ENCODE measurements at places on chromosomes 5 and 9.

DNA sequence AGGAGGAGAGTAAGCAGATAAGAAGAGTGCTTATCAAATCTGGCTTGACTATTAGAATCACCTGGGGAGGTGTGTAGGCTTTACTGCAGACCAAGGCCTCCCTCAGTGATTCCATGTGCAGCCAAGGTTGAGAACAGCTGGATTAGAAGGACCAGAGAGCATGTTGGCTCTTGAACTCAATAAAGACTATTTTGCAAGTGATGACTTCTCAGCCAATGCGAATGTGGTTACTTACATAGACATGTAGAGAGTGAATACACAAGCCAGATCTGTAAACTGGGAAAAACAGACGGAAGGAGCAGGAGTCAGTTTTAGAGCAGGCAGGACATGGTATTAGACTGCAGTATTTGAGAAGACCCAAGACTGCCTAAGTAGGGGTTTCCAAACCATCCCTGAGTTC, 48.5 kb downstream of the MAMDC2 start:
- no peak for DNase-seq

GRCh38 chr5:133938039-133938821, 30.2 kb downstream of the C5orf15 start:
- DNase-seq = no peak

DNA sequence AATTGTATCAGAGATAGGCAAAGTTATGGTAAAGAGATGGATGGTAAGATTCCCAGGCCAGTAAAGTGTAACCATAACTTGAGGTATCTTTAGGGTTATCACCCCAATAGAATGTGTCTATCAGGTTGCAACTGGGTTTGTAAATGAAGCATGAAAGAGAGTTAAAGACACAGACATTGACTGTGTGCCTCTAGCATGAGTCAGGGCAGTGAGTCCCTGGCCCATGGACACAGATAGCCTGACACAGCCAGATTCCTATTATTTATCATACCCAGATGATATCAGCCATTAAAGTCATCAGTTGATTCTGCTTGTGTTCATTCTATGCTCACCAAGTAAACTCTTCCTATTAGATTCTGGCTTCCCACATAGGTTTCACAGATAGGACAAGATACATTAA, 33.5 kb upstream of the SNAPC3 start:
- no peak for DNase-seq

GRCh38 chr5:57277085-57277484, 103.2 kb downstream of the GPBP1 start:
- no peak for DNase-seq

DNA sequence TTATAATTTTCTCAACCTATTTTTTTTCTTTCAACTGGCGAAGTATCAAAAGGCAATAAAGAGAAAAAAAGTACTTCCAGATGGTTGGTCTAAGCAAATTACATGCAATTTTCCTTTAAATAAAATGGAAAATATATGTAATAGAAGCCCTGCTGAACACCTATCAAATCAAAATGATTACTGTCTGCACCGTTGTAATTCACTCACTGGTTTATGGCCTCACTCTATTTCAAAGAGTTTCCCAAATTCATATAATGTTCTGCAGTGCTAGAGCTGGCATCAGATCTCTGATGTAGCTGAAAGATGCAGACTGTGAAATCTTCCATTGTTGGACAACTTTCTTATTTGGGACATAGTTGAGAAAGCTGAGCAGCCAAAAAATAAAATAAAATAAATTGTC, 130.3 kb downstream of the SEMA5A start:
- DNase-seq = no peak

DNA sequence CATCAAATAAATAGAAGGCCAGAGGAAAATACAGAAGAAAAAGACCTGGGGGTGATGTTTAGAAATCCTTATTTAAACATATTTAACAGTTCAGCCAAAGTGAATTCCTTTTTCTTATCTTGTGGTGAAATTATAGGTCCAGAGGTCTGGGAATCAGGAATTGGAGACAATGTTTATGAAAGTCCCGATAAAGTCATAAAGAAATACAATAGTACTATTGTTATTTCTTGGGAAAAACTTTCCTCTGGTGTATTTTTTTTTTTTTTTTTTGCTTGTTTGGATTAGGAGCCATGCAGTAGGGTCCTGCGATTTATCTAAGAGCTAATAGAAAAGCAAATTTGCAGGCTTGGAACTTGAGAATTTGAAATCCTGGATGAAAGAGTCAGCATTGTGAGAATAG, 426 bp downstream of the C7 start:
- no peak for DNase-seq

- no peak for DNase-seq
Measured at GRCh38 chr9:136391737-136392537, 8.0 kb downstream of the SNAPC4 start.

DNA sequence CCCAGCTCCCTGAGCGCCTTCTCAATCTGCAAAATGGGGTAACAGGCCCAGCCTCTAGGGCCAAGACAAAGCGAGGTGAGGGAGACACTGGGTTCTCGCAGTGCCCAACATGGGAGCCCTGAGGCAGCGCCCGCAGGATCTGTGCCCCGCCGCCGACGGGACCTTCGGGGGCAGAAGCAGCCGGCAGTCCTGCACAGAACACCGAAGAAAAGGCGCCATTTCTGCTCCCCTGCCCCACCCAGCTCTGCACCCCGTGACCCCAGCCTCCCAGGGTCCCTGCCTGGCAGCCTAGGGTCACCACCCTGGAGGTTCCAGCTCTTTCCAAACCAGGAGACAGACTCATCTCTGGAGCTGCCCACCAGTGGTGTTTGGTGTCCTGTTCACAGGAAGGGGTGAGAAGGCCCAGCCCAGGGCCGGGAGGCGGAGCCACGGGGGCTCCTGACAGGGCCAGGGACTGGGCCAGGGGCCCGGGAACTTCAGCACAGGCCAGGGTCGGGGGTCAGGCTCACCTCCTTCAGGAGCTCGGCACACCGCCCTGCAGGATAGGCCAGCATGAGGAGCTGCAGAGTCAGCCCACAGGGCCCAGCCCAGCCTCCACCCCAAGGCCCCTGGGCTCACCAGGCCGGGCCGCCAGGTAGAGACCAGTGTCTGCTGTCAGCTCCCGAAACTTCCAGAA, 3.3 kb downstream of the LCN8 start:
- no peak for DNase-seq

GRCh38 chr5:83436276-83436675, 35.3 kb upstream of the VCAN start:
- DNase-seq = no peak

DNA sequence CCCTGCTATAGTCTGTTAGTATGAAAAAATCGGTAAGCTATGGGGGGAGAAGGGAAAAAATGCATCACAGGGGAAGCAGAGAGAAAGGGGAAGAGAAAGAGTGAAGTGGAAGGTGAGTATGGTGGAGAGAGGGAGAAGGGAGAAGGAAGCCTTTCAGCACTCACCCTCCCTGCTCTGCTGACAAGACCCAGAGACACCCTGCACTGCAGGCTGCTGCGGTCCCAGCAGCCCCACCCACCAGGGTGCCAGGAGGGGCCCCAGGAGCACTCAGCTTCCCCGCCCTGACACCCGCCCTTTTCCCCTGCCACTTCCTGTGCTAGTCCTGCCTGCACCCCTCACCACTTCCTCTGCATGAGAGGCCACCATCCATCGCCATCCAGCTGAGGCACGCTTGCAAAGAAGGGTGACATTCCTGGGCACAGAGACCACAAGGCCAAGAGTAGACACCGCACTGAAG, 12.7 kb downstream of the STK10 start:
- DNase-seq = no peak

DNA sequence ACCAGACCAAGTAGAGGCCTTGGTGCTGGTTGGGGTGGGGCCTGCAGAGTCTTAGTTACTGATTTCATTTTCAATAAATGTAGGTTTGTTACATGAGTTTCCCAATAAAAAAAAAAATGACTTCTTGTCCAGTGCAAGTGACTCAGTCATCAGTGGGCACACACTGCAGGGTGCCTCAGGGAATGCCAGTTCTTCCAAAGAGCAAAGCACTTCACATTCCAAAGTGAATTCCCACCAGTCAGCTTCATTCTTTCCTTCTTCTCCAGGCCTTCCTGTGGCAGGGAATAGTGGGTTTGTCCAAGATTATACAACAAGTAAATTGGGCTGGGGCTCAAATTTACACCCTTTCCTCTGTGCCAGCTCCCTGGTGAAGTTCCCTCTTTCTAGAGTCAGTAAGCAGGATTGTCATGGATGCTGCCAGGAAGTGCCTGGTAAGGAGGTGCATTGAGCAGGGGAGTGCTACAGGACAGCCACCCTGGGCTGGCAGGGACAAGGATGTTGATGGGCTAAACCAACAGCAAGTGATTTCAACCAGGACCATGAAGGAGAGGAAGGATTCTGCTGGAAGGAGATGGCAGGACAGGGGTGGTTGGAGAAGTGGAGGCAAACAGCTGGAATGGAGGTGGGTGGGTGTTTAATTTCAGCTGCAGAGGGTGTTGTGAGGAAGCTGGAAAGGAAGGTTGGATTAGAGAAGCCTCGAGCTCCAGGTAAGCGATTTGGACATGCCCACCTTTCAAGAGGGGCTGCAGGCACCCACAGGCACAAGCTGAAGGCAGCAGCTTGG, 3.7 kb upstream of the B4GALT7 start:
- DNase-seq = no peak

DNA sequence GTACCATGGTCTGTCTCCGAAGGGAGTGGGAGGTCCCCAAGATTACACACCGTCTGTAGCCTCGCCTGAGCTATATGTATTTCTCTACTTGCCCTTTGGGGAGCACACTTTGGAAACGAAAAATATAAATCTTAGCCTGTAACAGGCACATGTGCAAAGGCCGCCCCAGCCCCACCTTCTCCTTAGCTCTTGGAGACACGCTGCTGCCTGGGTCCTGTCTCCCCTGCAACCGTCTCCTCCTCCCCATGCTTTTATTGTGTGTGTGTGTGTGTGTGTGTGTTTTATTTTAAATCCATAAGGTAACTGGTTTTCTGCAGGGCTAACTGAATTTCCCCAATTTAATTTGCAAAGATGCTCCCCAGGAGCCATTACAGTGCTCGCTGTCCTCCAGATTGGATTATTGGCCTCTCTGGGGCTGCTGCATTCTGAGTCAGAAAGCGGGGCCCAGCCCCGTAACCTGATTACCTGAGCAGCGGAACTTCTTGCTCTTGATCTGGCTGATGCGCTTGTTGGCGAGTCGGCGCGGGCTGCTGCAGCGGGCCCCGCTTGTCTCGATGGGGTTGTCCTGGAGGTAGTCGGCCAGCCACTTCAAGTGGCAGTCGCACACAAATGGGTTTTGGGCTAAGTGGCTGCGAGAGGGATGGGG, 193.3 kb upstream of the PANK3 start:
- DNase-seq = no peak

DNA sequence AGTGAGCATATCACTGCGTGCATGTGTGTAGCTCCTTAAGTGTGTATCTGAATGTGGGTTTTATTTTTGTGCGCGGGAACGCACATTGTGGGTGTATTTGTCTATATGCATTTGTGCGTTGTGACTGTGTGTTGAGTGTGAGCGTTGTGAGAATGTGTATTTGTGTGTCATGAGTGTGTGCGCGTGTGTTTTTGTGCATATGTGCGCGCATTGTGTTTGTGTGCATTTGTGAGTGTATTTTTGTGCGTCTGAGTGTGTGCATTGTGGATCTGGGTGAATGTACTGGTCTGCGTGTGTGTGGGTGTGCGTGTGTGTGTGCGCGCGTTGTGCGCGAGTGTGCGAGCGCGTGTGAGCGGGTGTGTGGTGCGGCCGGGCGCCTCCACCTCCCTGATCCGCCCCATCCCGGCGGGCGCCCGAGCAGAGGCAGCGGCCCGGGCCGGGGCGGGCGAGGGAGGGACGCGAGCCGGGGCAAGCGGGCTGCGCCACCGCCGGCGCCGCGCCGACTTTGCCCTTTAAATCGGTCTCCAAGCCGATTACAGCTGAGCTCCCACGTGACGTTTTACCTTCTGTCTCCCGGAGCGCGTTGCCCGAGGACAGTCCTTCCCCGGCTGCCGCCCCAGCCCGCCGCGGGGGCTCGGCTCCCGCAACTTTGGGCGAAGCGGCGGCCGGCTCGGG, at the start of gene RASGRF2:
Gene RASGRF2, plus strand, starts transcription at position 596 of the 675 bp plus-strand sequence. CDS start 376 bp downstream, outside the sequence.
- DNase-seq = peak; percentile 41

GRCh38 chr5:133714161-133714915, 102.0 kb upstream of the FSTL4 start:
- DNase-seq = no peak

- no peak for DNase-seq
Measured at GRCh38 chr9:27489087-27489876, 34.8 kb upstream of the IFNK start.

DNA sequence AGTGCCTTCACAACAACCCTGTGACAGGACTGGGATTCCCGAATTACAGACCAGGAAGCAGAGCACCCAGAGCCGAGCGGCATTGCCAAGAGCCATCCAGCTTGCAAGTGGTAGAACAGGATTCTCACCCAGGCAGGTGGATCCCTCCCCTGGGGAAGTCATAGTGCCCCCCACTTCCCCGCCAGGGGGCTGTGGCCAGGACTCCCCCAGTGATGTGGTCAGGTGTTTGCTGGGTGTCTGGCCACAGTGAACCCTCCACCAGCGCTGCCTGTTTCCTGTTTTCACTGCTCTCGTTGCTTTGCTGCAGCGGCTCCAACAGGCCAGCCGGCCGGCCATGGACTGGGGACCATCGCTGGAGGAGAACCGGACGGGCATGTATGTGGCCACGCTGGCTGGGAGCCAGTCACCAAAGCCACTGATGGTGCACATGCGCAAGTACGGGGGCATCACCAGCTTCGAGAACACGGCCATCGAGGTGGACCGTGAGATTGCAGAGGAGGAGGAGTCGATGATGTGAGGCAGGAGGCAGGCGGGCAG, 19.3 kb downstream of the SLC6A7 start:
- no peak for DNase-seq

- no peak for DNase-seq
Measured at GRCh38 chr9:133584167-133584558, 25.0 kb downstream of the FAM163B start.

GRCh38 chr9:13186091-13186490, 93.4 kb downstream of the MPDZ start:
- DNase-seq = no peak

GRCh38 chr5:30736669-30737068, 456.8 kb upstream of the CDH6 start:
- DNase-seq = no peak

DNA sequence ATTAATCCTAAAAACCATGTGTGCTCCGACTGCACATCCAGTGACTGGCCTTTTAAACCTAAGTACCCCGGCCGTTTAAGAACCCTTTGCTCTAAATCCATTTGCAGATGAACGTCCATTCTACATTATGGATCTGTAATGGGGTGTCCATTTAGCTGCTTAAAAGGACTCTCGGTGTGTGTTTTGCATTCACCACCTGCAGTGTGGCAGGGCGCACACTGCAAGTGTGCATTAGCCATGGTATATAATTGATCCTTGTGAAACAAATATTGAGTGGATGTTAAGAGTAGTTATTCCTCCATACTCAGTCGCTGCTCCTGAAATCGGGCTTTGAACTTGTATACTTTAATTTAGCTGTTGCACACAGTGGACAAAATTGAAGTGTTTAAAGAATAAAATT, 190.1 kb upstream of the WWC1 start:
- no peak for DNase-seq

DNA sequence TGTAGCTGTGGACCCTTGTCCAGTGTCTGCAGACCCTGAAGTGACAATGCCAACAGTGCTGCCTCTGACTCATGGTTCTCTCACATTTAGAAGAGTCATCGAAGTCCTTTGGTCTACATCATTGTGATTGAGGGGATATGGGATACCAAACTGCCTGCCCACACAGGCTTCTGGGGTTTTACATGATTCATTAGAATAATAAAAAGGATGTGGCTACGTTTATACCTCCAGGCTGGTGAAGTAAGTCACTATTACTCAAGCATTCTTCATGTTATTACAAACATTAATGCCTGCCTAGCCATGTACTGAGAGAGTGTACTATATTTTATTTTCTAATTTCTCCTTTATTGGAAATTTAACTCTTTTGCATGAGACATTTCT, 365.7 kb downstream of the SPATA31D1 start:
- no peak for DNase-seq

- no peak for DNase-seq
Measured at GRCh38 chr5:96470785-96471184, 37.7 kb upstream of the PCSK1 start.
